ENCODE measurements at places on chromosomes 13 and 19.

- peak; percentile 8 for DNase-seq
Observed at GRCh38 chr13:72221276-72221962, 354.4 kb upstream of the DACH1 start.

GRCh38 chr13:50745542-50746115 lies 97.9 kb downstream of the DLEU7 start:
- DNase-seq, result peak; percentile 61

GRCh38 chr13:68007576-68007975 lies 777.4 kb upstream of the PCDH9 start:
- no peak for DNase-seq

- no peak for DNase-seq
Observed at GRCh38 chr13:58620176-58620575, 988.6 kb downstream of the PCDH17 start.

DNA sequence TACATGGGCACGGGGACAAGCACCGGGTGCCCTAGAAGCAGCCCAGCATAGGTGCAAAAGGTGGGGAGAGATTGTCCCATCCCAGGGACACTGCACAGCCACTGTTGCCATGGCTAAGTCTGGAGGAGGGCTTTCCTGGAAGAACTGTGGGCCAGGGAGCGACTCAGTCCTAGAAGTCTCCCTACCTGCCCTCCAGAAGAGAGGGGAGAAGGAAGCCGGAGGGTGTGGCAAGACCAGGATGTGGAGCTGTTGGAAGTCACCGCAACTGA lies 2.3 kb upstream of the FBN3 start:
- DNase-seq, result no peak

GRCh38 chr13:56283262-56283828 lies 857.4 kb upstream of the PRR20A start:
- no peak for DNase-seq

DNA sequence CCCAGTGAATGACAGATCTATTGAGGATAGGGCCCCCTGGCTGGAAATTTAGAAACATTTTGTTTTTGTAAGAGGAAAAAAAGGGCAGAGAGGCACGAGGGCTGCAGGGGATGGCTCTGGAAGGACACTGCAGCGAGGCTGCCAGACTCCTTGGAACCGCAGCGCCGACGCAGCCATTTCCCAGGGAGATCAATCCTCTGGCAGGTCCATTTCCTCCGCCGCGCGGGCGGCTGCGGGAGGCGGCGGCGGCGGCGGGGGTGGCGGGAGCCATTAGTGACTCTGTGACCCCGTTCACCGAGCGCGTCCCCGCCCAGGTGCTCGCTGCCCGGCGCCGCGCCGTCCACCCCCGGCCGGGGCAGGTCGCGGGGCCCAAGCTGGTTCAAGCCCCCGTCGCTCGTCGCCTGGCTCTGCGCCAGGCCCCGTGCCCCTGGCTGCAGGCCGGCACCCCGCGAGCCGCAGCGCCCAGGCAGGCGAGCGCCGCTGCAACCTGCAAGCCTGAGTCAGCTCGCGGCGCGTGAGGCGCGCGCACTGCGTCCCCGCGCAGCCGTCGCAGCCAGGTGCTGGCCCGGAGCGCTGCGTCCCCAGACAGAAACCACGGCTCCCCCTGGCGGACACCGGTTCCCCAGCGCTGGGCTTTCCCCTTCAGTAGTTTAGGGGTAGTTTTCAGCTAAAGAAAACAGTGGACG lies 192.6 kb downstream of the KATNAL1 start:
- DNase-seq, result peak; percentile 84

DNA sequence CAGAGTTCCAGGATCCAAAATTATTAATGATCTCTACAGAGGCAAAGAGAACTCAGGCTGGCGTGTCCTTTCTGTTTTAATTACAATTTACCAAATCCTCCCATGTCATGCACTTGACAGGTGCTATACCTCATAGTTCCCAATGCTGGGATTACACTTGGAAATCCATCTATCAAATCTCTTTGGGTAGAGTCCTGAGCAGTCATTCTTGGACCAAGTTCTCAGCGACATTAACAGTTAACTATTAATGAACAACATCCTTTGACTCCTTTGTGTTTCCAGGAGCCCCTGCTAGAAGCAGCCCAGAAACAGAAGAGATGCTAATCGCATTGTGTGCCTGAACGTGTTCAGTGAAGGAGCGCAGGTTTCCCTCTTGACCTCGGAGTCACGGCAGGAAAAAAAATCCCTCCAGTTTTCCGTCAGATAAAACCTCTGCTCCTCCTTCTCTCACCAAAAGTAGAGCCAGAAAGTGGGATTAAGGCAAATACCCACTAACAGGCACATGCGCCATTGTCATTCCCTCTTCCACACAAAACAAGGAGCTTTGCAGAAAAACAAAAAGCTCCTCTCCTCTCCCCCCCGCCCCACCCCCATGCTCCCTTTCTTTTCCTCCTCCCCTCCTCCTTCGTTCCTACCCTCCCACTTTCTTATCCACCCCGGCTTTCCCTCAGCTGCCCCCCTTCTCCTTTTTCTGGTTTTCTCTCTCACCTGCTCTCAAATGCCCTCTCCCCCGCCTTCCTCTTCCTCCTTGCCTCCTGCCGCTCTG lies 224.7 kb downstream of the ZIC5 start:
- DNase-seq, result no peak

DNA sequence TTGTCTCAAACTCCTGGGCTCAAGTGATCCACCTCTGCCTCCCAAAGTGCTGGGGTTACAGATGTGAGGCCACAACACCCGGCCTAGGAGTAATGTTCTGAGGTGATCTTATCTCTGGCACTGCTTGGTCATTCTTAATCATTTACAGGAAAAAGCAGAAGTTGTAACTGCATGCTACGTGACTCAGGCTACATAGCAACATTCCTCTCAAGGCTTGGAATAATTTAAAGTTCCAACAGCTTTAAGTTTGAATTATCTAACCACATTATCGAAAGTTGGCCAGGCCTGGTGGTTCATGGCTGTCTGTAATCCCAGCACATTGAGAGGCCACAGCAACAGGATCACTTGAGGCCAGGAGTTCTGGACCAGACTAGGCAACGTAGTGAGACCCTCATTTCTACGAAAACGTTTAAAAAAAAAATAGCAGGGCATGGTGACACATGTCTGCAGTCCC lies 3.9 kb upstream of the B9D2 start:
- DNase-seq, result peak; percentile 79

- no peak for DNase-seq
Observed at GRCh38 chr13:98155475-98156109, 12.7 kb downstream of the FARP1 start.

- DNase-seq, result no peak
Observed at GRCh38 chr19:340620-341385, 3.8 kb downstream of the MIER2 start.

- DNase-seq, result no peak
Observed at GRCh38 chr13:111945086-111945485, 121.9 kb upstream of the SOX1 start.

GRCh38 chr13:31538067-31539042 lies 201.0 kb upstream of the RXFP2 start:
- peak; percentile 55 for DNase-seq

DNA sequence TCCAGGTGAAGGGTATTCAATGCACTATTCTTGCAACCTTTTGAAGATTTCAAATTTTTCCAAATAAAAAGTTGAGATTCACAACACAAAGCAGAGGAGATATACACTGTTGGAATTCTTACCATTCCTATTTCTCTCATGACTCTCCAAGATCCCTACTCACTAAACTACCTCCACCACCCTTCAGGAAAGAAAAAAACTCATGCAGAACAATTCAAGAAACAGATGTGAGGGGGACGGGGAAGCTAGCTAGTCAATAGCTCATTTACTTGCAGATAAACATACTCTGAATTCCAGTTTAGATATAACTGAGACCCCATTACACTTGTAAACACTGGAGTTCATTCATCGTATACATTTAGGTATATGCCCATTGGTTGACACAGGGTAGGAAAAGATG lies 90.0 kb upstream of the SERP2 start:
- DNase-seq, result no peak

- DNase-seq, result peak; percentile 24
Observed at GRCh38 chr13:27573265-27573664, 47.1 kb downstream of the LNX2 start.

GRCh38 chr19:23795462-23795861 lies 36.8 kb upstream of the ZNF681 start:
- DNase-seq, result no peak

GRCh38 chr19:41226874-41227390 lies 7.9 kb downstream of the AXL start:
- no peak for DNase-seq

- no peak for DNase-seq
Observed at GRCh38 chr13:98225036-98225940, 48.2 kb upstream of the RNF113B start.

GRCh38 chr19:29171525-29171924 lies 41.4 kb downstream of the UQCRFS1 start:
- DNase-seq, result peak; percentile 1

GRCh38 chr13:26377038-26377437 lies 123.1 kb downstream of the CDK8 start:
- no peak for DNase-seq

- no peak for DNase-seq
Observed at GRCh38 chr13:108463340-108463739, 166.1 kb upstream of the MYO16 start.
